ENCODE measurements at places on chromosomes 1 and 21.

- DNase-seq = no peak
Observed at GRCh38 chr1:72412286-72412685, 129.9 kb upstream of the NEGR1 start.

DNA sequence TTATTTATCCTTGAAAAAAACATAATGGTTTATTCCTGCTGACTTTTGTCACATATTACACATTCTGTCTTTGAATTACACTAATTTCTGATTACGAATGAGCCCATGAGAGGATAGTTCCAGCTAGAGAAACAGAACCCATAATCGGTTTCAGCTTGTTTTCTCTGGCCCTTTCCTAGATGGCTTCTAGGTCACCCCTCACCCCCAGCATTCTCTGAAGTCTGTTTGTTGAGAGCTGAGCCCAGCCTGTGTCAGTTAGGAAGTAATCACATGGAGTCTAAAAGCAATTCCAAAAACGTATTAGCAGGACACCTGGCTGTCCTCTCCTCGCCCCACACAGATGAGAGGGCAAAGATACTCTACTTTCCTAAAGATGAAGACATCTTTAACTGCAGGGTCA is 48.9 kb downstream of the KIAA1614 start:
- no peak for DNase-seq

GRCh38 chr1:27624467-27625178 is 10.4 kb downstream of the FGR start:
- DNase-seq = no peak

GRCh38 chr21:33198346-33199099 is 31.2 kb upstream of the IFNAR2 start:
- DNase-seq = no peak

GRCh38 chr1:58722414-58722813 is 22.6 kb upstream of the MYSM1 start:
- no peak for DNase-seq

GRCh38 chr1:19033926-19034680 is 77.6 kb upstream of the IFFO2 start:
- DNase-seq = no peak
